Inflammatory macrophage treated with lipopolysaccharide for 1 hour (primary cell): ENCODE measurements at places on chromosomes 3 and 15.

- no peak for DNase-seq
Measured at GRCh38 chr3:46874430-46874829, 3.1 kb upstream of the PTH1R start.

DNA sequence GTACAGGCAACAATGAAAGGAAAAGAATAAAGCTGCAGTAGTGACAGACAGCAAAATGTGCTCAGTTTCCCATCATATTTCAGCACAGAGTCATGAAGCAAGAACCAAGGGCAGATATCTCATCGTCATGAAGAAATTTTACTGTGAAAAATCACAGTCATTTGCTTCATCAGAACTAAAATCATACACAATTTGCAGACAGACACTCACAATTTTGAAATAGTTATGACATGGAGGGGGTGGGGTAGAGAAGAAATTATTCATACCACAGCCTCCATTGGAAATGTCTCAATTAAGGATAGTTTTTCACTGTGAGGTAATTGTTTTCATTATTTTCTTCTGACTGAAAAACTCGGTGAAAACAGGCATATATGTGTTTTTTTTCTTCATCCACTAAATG lies 78.8 kb upstream of the CNTN3 start:
- DNase-seq: no peak

GRCh38 chr15:99365242-99365641 lies 114.0 kb downstream of the LRRC28 start:
- DNase-seq: no peak

DNA sequence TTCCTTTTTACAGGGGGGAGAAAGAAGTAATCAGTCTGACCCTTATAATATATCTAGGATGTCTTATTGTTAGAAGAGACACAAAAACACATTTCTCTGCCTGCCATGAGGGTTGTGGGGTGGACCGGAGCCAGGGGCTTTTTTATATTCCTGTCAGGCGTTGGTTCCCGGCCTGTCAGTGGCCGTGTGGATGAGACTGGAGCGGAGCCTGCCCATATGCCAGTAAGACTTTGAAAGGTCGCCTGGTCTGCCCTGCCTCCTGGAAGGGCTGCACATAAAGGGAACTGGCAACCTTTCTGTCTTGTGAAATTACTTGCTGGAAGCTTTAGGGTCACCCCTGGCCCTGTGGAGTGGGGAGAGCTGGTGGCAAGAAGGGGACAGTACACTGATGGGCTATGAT lies 34.7 kb downstream of the MAP3K13 start:
- DNase-seq: no peak

- no peak for DNase-seq
Measured at GRCh38 chr15:58689646-58690045, 59.9 kb downstream of the ADAM10 start.

DNA sequence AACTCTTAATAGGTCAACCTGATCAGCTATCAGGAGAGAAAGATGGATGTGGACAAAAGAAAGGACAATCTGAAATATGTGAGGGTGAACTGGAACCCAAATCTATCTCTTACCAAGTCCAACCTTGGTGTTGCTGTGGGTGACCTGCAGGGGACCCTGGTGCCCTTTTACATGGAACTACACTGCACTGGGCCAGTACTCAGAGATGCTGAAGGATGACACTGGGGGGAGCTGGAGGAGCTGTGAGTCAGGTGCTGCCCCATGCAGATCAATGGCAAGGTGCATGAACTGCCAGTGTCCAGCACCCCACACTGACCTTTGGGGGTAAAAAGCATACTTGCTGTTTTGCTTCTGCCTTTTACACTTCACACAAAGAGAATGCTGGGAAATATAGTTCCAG lies 55.6 kb upstream of the TBC1D5 start:
- DNase-seq: no peak

DNA sequence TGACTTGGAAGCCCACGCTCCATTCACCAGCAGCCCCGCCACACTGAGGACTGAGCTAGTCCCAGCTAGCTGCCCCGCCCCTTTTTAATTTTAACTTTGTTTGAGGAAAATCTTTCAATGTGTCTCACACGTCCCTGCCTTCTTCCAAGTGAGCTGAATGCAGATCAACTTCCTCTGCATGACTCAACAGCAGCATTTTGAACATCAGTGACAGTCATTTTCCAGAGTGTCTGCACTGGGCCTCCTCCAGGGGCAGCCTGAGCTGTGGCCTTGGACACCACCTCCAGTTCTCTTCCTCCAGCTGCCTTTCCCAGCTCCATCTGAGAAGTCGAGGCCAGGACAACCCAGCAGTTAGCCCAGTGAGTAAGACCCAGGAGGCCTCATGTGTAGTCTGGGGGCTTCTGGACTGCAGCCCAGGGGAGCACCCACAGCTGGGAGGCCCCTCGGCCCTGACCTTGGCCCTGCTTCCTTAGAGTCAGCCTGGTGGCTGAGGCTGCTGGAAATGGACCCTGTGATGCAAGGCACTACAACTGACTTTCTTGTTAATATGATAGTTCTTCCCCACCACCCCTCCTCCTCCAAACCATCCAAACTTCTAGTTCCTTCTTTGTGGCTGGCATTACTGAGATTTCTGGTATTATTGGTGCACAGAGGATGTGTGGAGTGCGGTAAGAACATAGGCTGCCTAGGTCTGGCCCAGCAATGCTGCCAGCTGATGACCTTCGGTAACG lies 21.4 kb upstream of the ESYT3 start:
- peak; percentile 80 for DNase-seq

- no peak for DNase-seq
Measured at GRCh38 chr3:185981621-185982020, 43.8 kb upstream of the TRA2B start.

DNA sequence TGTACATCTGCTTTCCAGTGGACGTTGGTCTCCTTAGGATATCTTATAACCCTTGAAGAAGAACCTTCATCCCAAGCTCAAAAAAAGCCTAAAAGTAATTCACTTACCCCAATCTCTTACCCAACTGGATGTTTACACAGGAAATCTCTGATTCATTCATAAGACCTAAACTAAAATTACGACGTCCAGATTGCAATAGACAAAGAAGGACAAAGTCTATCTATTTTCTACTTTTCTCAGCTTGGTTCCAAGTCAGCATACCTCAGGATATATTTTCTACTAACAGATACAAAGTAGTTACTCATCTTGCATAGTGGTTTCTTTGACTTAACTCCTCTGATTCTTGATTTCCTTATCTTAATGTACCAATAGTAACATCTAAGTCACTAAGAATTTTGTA lies 669.9 kb downstream of the OTOL1 start:
- no peak for DNase-seq

GRCh38 chr15:28086175-28086703 lies 12.9 kb downstream of the OCA2 start:
- peak; percentile 48 for DNase-seq

DNA sequence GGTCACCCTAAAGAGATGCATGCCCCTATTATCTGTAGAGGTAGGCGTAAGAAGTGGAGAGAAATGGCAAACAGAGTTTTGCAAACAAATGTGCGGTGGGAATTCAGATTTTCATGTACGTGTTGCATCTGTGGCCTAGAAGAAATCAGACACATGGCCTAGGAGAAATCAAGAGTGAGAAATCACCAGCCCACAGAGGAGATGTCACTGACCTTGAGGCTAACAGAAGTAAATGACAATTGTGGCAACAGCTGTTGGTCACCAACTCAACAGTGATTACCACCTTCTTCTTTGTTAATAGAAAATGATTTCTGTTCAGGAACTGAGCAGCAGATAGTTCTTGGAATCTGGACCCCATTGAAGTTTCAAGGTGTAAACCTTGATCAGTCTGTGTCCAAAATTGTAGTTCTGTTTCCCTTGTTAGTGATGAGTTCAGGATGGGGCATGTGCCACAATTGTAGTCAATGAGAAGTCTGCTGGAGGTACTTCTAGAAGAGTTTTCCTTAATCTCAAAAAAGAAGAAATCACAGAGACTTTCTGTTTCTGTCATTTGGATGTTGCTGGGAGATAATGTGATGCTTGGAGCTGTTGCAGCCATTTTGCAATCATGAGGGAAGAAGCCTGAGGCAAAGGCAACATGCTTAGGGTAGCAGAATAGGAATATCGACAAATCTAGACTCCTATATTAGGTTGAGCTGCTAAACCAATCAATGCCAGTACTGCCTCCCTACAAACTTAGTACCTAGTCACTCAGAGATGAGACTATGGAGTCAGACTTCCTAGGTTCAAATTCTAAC lies 34.3 kb upstream of the RFTN1 start:
- DNase-seq: no peak

DNA sequence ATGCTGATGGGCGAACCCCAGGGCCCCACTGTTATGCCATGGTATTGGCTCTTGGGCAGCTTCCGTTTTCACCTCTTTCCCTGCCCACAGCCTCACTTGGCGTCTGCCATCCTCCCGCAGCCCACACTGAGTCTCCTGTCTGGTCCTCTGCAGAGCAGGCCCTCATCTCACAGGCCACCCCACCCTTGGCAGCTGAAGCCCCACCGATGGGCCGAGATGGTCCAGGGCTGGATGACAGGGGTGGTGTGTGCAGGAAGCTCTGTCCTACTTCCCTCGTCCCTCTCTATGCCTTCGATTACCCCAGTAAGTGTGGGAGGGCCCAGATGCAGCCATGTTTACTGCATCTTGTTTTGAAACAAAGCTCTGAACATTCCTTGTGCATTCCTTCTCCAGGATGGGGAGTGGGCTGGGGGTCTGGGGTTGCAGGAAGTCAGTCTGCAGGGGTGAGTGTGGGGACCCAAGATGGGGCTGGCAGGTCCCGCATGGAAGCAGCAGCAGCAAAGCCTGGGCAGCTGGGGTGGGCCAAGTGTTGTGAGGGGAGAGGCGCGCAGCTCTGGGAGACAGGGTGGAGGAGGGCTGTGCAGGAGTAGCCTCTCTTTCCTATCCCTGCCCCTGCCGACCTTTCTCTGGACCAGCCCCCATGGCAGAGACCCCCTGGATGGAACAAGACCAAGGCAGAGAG lies 20.9 kb downstream of the TBC1D21 start:
- DNase-seq: no peak
